Amniotic stem cell (primary cell): ENCODE measurements at places on chromosomes 1 and 21.
A peak's percentile ranks its signal among the peaks of the same experiment; 100 is the strongest.

DNA sequence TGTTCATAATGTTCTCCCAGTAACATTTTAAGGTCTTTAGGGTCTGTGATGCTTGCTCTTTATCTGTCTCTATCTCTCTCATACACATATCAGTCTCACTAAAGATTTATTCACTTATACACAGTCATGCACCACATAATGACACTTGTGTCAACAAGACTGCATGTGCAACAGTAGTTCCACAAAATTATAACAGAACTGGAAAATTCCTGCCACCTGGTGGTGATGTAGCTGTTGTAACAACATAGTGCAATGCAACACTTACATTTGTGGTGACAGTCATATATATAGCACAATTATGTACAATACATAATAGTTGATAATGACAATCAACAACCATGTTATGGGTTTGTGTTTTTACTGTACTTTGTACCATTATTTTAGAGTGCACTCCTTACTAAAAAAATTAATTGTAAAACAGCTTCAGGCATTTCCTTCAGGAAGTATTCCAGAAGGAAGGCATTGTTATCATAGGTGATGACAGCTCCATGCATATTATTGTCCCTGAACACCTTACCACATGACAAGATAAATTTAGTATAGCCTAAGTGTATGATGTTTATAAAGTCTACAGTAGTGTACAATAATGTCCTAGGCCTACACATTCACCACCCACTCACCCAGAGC lies 8.1 kb downstream of the TDRD5 start:
- DNase-seq: peak; percentile 7

DNA sequence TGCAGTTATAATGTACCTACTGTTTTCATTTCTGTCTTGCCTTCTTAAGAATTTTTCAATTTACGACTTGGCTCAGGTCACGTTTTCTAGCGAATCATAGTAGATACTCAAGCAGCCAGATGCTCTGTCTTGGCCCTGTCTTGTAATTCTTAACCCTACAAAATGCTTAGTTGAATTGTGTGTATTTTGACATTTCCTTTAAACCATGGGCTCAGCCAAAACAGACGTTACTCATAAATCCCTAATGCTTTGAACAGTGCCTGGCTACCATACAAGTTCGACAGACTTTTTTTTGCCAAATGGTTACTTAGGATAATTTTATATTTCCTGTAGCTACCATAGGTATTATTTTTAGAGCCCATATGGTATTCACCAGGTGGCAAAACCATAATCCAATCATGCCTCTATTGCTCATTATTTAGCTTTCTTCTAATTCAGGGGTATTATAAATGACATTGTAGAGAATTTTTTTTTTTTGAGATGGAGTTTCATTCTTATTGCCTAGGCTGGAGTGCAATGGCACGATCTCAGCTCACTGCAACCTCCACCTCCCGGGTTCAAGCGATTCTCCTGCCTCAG lies 54.3 kb downstream of the KCNK1 start:
- DNase-seq: no peak

DNA sequence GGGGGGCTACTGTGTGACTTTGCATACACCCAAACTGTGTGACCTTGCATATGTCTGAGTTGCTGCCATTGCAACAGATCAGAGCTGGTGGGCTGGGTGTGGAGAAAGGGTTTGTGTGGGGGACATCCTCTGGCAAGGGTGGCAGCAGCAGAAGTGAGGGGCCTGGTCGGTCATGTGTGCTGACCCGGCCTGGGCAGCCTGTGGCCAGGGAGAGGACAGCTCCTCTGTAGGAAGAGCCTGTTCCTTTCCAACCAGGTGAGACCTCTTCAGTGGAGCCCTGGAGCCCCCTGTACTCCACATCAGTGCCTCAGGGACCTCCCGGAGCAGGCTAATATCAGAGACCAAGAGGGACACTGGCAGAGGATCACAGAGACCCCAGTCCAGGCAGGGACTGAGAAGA lies 8.3 kb downstream of the PCSK9 start:
- DNase-seq: no peak

DNA sequence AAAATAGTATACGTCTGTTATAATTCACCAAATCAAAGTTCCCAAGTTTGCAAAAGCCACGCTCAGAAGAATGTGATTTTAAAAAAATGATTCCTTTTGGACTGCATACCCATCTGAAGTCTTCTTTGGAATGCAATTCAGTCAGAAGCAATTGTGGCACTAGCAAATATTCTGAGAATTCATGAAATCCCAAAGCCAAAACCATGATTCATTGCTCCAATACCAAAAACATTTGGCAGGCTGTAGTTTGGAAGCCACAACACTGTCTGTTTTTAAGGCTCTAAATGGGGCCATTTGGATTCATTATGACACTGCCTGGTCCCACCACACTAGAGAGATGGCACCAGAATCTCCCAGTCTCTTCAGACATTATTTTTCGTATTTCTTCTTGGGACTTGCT lies 21.8 kb upstream of the LRRC53 start:
- DNase-seq: peak; percentile 9

DNA sequence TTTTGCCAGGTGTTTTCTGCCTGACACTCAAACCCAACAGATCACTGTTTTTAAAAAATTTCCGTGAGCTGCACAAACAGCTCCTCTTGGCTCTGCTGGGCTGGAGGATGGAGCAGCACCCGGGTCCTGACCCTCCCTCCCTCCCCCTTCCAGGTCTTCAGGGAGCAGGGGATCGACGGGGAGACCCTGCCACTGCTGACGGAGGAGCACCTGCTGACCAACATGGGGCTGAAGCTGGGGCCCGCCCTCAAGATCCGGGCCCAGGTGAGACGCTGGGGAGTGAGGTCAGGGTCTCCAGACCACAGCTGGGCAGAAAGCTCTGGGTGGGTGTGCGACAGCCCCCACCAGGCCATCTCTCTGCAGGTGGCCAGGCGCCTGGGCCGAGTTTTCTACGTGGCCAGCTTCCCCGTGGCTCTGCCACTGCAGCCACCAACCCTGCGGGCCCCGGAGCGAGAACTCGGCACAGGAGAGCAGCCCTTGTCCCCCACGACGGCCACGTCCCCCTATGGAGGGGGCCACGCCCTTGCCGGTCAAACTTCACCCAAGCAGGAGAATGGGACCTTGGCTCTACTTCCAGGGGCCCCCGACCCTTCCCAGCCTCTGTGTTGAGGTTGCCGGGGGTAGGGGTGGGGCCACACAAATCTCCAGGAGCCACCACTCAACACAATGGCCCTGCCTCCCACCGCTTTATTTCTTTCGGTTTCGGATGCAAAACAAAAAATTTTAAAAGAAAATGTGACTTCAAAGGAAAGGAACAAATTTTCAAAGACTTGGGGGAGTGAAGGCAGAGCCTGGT lies 15.3 kb downstream of the NOC2L start:
- no peak for DNase-seq

DNA sequence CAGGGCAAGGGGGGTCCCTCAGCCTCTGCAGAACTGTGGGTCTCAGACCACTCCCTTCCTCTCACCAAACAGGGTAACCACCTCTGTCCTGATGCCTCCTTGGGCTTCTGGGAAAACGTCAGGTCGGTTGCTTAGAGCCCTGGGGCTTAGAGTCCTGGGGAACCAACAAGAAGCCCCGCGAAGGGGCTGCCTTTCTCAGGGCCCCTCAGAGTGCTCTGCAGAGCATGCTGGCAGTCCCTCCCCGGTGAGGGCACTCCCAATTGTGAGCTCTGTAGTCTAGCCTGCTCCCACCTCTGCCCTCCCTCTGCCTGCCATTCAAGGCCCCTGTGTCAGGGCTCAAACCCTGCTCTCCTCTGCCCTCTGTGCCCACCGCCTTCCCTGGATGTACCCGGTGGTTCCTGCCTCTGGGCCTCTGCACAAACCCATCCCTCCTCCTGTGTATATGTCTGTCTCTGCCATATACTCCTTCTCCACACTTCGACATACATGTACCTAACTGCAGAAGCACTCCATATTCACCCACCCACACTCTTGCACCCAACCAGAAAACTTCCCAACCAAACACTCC lies 92.3 kb downstream of the DMRTB1 start:
- no peak for DNase-seq

- no peak for DNase-seq
These were observed 40.3 kb downstream of the CAPN9 start for GRCh38 chr1:230787471-230787870.

GRCh38 chr1:2279210-2279639 lies 51.1 kb downstream of the SKI start:
- peak; percentile 12 for DNase-seq

DNA sequence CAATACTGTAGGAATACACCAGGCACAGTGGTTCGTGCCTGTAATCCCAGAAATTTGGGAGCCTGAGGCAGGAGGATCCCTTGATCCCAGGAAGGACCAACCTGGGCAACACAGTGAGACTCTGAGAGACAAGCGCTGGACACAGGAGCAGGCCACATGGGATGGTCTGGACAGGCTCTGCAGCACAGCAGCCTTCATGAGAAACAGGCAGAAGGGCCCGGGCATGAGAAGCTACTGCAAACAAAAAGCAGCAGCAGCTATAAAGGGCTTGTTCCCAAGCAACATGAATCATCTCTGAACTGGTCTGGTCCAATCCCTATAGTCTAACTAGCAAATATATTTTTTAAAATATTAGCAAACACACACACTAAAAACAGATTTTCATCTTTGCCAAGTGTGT lies 35.5 kb upstream of the SLAMF9 start:
- DNase-seq: no peak

- DNase-seq: no peak
These were observed 12.6 kb upstream of the MEF2D start for GRCh38 chr1:156513185-156513584.

DNA sequence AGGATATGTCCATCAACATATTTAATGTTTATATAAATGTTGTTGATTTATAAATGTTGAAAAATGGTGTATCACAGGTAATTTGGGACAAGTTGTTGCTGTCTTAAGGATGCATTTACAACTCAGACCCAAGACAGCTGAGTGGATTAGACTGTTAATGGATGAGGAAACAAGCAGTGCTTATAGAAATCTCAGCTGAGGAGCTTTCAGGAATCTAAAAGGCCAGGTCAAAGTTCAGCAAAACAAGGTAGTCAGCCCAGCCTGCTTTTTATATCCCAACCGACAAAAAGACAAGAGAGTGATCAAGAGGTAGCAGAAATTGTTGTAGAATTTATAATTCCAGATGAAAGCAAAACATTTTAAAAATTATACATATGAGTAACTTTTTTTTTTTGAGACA lies 16.6 kb upstream of the USP1 start:
- no peak for DNase-seq

DNA sequence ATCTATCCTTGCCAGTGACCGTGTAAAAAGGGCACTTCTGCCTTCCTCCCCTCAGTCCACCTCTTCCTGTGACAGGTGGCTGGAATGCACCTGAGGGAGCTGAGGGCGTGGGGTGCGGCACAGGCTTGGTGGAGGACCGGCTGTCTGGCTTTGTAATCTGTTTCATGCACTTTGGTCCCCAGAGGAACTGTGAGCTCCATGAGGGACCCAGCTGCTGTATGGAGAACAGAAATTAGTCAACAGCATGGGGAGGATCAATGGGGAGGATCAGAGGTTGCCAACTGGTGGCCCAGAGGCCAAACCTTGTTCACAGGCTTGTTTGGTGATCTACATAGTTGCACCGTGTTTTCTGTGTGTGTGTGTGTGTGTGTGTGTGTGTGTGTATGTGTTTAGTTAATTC lies 19.0 kb upstream of the LUZP1 start:
- DNase-seq: no peak

- no peak for DNase-seq
These were observed 5.2 kb upstream of the EXTL1 start for GRCh38 chr1:26016258-26016952.

GRCh38 chr1:183883623-183884022 lies 78.7 kb downstream of the RGL1 start:
- no peak for DNase-seq

- DNase-seq: no peak
These were observed 55.5 kb downstream of the CASQ2 start for GRCh38 chr1:115712911-115713609.

DNA sequence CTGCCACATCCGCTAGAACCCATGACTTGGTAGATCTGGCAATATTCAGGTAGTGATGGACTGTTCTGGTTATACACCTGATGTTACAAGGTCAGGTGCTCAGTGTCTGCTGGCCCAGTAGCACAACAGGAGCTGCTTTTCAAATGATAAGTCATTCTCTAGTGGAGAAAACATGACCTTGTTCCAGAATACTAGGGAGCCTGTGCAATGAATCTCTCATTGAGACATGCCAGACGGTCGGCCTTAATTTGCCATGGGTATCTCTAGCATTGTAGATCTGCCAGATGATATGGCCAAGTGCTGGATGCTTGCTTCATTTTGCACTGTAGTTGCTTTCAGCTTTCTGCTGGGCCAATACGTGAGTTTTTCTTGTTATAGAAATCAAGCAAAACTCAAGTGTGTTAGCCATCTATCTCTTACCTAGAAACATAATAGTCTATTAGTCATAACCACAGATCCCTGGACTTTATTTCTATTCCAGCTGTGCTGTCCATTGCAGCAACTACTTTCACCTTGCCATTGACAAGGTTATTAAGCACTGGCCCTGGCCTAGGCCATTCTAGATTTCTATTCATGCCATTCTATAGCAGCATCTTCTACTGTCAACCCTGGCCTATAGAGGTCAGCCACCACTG lies 13.9 kb upstream of the CENPF start:
- DNase-seq: no peak

GRCh38 chr1:56188221-56188620 lies 391.1 kb downstream of the PLPP3 start:
- DNase-seq: no peak
